RKO (cell line): ENCODE measurements at places on chromosomes 5 and 9.

- no peak for DNase-seq
Observed at GRCh38 chr9:9799287-9799686, 813.5 kb downstream of the PTPRD start.

- DNase-seq, result peak; percentile 87
Observed at GRCh38 chr5:139246394-139246793, 47.1 kb upstream of the MATR3 start.

GRCh38 chr5:75054134-75054930 lies 2.0 kb upstream of the GCNT4 start:
- no peak for DNase-seq

GRCh38 chr5:172666251-172666650 lies 25.2 kb downstream of the NEURL1B start:
- DNase-seq, result no peak

GRCh38 chr5:175823731-175824525 lies 47.5 kb upstream of the CPLX2 start:
- DNase-seq, result no peak

GRCh38 chr5:166370928-166371690 lies 1920.3 kb upstream of the WWC1 start:
- peak; percentile 19 for DNase-seq

GRCh38 chr5:43855452-43855851 lies 252.5 kb downstream of the NNT start:
- no peak for DNase-seq

GRCh38 chr9:3793971-3794383 lies 268.2 kb upstream of the RFX3 start:
- DNase-seq, result no peak

- no peak for DNase-seq
Observed at GRCh38 chr5:27392716-27393115, 354.3 kb upstream of the CDH9 start.

GRCh38 chr5:57209316-57210040 lies 35.6 kb downstream of the GPBP1 start:
- no peak for DNase-seq

DNA sequence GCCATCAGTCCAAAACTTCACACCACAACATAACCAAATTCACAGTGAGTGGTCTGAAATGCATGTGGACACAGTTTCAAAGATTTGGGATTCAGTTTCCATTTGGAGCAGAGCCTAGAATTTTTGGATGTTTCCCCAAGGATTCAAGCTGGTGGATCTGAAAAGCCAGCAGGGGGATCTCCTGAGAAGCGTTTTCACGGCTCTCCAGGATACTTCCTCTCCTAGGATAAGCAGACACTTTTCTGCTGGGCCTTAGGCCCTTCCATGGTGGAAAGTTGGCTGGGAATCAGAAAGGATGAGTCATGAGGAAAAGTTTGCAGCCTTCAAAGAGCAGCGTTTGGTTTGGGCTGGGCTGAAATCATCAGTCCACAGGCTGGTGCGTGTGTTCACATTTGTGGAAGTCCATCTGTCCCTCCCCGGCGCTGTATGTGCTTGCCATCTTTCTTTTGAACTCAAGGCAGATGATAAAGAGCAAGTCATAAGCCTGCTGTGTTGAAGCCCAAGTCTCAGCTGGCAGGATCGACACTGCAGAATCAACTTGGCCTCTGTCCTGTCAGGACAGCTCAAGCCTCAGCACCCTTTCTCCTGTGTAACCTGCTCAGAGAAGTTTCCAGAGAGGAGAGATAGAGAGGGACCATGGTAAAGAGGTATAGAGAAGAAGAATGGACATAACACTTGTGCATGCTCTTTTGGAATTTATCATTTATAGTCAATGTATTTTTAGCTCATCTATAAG lies 152.6 kb upstream of the MSX2 start:
- peak; percentile 69 for DNase-seq

DNA sequence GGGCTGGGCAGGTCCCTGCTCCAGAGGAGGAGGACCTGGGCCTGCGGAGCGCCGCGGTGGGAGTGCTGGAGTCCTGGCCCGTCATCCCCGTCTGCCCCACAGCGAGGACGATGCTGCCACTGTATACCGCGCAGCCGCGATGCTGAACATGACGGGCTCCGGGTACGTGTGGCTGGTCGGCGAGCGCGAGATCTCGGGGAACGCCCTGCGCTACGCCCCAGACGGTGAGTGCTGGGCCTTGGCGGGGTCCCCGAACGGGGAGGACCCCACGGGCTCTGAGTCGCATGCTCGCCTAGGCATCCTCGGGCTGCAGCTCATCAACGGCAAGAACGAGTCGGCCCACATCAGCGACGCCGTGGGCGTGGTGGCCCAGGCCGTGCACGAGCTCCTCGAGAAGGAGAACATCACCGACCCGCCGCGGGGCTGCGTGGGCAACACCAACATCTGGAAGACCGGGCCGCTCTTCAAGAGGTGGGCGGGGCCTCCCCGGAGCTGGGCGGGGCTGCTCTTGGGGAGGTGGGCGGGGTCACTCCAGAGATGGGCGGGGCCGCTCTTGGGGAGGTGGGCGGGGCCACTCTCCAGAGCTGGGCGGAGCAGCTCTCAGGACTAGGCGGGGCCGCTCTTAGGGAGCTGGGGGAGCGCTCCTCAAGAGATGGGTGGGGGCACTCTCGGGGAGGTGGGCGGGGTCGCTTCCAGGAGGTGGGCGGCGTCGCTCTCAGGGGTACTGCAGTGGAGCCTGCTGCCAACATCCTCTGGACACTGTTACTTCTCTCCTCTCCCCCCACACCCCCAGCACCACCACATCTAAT lies 13.1 kb downstream of the LRRC26 start:
- no peak for DNase-seq

DNA sequence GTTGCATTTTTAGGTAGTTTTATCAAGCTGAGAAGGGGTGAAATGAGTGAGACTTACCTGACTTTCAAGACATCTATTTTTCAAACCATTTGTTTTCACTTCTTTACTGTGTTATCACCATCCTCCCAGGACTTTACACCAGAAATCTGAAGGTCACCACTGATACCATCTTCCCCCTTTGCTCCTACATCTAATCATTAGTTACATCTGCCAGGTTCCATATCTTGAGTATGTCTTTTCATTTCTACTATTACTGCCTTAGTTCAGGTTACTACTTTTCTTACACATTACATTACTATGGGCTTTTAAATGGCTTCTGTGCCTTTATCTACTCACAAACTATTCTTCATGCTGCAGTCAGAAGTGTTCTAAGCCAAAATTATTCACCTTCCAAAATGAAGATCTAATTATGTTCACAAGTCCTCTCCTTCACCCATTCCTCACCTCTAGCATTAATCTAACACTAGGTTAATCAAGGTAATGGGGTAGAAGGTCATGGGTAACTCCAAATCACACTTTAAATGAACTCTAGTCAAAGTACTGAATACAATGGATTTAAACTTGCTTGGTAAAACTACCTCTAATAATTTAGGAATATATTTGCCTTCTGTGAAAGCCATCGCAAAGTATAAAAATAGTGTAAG lies 2.1 kb upstream of the HSDL2 start:
- DNase-seq, result no peak

- DNase-seq, result no peak
Observed at GRCh38 chr5:115816226-115817081, at the start of gene CDO1. CDO1 (minus strand) TSS chr5:115816659; CDS start chr5:115816397, 262 bp downstream.

DNA sequence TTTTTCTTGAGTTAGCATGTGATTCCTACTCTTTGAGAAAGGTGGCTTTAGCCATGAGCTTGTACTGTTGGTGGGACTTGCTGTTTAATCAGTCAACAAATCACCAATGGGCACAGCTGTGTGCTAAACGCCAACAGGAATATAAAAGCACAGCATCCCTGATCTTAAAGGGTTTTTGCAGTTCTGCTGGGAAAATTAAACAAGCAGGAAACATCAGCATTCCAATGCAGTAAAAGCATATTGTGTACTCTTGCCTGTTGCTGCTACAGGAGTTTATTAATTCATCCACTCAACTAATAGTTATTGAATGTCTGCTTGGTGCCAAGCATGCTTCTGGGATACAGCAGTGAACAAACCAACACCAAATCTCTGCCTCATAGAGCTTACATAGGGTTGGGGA lies 27.4 kb upstream of the F2RL1 start:
- DNase-seq, result no peak

- no peak for DNase-seq
Observed at GRCh38 chr5:128842241-128842640, 123.0 kb upstream of the SLC27A6 start.

DNA sequence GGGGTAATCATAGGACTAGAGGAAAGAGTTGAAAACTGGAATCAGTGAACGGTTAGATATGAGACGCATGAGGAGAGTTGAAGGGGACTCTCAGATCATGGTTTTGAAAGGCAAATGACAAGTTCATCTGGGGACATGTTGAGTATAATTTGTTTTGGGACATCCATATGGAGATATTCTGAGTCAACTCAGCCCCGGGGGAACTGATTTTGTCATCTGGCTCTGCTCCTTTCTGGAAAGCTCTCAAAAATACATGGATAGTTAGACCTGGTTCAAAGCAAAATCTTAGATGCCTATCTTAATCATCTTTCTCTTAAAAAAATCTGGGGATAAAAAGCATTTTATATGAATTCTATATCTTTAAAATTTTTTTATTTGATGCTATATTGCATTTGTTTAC lies 161.2 kb downstream of the SNX18 start:
- DNase-seq, result no peak

GRCh38 chr5:119397518-119398380 lies 41.9 kb downstream of the TNFAIP8 start:
- DNase-seq, result peak; percentile 30

GRCh38 chr5:78533356-78533755 lies 115.2 kb downstream of the LHFPL2 start:
- DNase-seq, result peak; percentile 21

DNA sequence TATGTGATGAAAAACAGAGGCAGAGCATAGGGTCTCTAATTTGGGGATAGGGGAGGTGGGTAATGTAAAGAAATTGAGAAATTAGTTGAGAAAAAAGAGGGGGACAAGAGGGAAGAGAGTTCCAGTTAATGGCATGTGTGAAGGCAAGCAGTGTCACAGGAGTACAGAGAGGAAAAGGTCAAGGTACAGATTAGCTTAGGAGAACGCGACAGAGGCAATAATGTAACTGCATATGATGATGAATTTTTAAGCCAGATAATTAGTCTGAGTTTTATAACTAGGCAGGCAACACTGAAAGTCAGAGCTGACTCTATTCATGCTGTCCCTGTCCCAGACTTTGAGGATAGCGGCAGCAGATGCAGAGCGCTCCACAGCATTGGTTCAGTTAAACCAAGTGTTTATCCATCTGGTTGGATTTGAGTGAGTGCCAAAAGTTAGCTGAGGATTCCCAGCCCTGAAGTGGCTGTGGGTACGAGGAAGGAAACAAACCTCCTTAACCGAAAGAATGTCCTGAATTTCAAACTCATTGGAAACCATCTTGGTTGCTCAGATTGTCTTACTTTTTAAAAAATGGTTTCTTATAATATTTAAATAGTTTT lies 315.2 kb downstream of the ARHGAP26 start:
- no peak for DNase-seq

DNA sequence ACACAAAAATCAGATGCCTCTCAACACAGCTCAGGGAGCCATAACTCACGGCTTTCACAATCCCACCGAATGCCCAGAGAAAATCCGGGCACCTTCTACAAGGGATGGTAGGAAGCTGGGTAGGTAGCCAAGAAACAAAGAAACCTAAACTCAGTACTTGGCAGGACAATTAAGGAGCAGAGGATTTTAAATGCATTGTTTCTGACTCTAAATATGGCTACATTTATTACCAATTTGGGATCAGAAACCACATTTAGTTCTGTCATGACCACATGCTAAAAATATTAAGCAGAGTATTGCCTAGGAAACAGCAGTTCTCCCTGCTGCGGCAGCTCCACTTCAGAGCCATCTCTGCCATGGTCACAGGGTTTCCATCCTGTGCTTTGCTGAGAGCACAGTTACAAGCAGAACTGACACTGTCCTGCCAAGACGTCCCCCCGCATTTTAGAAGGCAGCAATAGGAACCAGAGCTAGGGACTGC lies 57.5 kb downstream of the SIL1 start:
- no peak for DNase-seq

- no peak for DNase-seq
Observed at GRCh38 chr9:79621916-79622575, 50.3 kb downstream of the TLE4 start.

- DNase-seq, result no peak
Observed at GRCh38 chr9:128494108-128494745, 10.3 kb upstream of the GLE1 start.

DNA sequence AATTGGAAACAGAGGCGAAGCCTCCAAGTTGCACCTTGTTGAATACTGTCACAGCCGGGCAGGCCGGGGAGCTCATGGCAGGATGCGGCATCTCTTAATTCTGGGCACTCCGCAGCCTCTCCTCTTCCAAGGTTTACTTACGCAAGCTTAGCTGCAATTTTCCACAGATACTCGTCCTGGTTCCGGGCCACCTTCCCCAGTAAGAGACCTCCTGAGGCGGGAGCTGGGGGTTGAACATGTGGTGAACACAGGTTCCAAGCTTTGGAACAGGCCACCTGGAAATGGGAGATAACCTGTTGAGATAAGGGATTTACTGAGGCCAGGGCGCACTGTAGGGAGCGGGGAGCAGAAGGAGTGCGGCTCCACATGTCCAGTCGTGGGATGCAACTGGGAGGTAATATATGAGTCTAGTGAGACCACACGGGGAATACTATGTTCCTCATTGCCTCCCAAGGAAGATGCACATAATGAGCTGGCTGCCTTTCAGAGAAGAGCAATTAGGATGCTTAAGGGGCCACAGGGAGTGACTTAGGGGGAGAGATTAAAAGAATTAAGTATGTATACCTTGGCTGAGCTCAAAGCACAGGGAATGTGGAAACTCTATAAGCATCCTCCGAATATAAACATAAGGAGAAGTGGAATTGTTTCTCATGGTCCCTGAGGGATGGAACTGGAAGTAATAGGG lies 335.2 kb downstream of the CWC27 start:
- no peak for DNase-seq

GRCh38 chr9:107307331-107307730 lies 24.3 kb downstream of the RAD23B start:
- DNase-seq, result no peak

DNA sequence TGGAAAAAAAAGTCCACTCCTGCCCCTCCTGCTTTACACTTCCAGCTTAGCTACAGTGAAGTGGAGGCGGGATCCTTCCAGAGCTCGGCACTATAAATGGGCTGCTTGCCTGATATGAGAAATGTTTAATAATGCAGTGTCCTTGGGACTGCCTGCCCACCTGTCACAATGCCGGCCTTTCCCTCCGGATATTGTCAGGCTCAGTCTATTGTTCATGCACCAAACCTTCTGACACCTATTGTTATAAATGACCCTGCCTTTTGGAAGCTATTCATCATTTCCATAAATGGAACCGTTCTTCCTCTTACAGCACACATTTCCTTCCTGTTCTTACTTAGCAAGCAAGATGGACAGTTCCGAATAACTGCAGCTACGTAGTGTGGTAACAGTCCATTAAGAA lies 146.3 kb downstream of the DMAC1 start:
- no peak for DNase-seq

DNA sequence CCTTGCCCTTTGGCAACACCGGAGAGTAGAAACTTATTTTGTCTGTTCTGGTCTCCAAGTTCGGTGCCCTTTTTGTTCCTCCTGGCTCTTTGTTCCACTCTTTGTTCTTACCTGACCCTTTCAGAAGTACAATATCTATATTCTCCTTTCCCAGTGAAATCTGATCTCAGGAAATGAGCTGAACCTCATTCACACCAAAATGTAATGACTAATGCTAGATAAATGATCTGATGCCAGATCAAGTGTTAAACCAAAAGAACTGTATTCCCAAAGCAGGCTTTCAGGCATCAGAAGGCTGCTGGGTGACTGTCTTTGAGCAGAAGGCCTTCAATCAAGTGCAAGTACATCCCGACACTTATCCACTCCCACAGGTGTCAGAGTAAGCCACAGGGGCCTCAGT lies 156.4 kb downstream of the SPOCK1 start:
- DNase-seq, result no peak

- DNase-seq, result no peak
Observed at GRCh38 chr9:6502399-6502798, 89.4 kb downstream of the UHRF2 start.
